GM23338 (cell line): ENCODE measurements at places on chromosomes 12 and 14.
A peak's percentile ranks its signal among the peaks of the same experiment; 100 is the strongest.

DNA sequence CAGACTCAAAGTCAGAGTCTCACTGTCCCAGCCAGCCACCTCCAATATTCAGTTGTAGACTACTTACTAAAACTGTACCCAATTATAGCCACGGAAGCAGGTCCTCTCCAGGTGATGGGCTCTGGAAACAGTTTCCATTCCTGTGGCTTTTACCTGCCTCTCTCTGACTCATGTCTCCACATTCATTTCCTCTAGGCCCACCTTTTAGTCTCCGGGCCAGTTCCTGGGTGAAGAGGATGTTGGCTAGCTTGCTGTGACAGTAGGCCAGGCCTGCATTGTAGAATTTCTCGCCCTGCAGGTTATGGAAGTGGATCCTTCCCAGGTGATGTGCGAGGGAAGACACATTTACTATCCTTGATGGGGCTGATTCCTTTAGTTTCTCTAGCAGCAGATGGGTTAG is 5.6 kb downstream of the RDH11 start:
- no peak overlapping the region for H3K4me3 ChIP-seq
- peaks cover 78% of the 10 kb centered on the region for H3K36me3 ChIP-seq
- no peaks in the 10 kb centered on the region for H3K27me3 ChIP-seq
- peaks cover 8% of the 10 kb centered on the region; the same call in 1 of the 2 replicates for H3K4me1 ChIP-seq
- no peak overlapping the region for H3K27ac ChIP-seq

DNA sequence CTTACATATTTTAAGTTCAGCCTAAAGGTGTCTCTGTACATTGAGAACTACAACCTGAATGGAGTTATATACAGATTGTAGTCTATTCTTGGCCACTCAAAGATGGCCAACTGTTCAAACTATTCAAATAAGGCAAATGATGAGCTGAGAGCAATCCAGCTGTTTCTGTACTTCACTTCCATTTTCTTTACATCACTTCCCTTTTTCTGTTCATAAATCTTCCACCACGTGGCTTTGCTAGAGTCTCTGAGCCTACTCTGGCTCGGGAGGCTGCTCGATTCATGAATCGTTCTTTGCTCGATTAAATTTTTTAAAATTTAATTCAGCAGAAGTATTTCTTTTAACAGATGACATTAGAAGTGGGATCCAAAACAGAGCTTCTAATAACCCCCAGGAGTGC is 879.7 kb downstream of the GALC start:
- no peak overlapping the region for H3K27ac ChIP-seq
- no peaks in the 10 kb centered on the region for H3K36me3 ChIP-seq
- H3K4me3 ChIP-seq = no peak overlapping the region
- H3K4me1 ChIP-seq = peaks cover 21% of the 10 kb centered on the region
- no peaks in the 10 kb centered on the region for H3K27me3 ChIP-seq

GRCh38 chr12:13386323-13387039 is 190.0 kb downstream of the EMP1 start:
- H3K4me3 ChIP-seq = no peak overlapping the region
- H3K4me1 ChIP-seq = 0 out of 2 replicates have a peak, but pooled peaks cover 5% of the 10 kb centered on the region
- no peak for DNase-seq
- H3K27me3 ChIP-seq = no peaks in the 10 kb centered on the region

DNA sequence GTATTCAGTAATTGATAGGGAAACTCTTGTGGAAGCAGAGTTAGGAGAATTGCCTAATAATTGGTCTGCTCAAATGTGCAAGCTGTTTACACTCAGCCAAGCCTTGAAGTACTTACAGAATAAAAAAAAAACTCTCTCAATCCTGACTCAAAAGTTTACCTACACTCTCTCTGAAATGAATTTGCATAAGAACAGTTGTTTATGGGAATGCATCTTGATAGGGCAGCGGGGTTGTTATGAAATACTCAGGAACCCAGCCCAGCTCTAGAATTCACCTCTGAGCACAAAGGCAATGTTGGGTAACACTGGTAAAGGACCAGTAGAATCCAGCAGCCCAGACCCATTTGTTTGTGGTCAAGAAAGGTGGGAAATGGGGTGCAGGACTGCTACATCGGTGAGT is 267.0 kb downstream of the CPNE8 start:
- no peaks in the 10 kb centered on the region for H3K36me3 ChIP-seq
- DNase-seq = no peak
- H3K27ac ChIP-seq = no peak overlapping the region

GRCh38 chr14:25006961-25007795 is 42.8 kb downstream of the STXBP6 start:
- no peaks in the 10 kb centered on the region for H3K27me3 ChIP-seq
- peaks cover 22% of the 10 kb centered on the region for H3K4me1 ChIP-seq
- no peak for DNase-seq

- no peaks in the 10 kb centered on the region for H3K4me1 ChIP-seq
- no peak overlapping the region for H3K27ac ChIP-seq
- H3K36me3 ChIP-seq = 0 out of 2 replicates have a peak, but pooled peaks cover 2% of the 10 kb centered on the region
- no peak overlapping the region for H3K4me3 ChIP-seq
- H3K27me3 ChIP-seq = no peaks in the 10 kb centered on the region
Measured at GRCh38 chr14:96304956-96305355, 48.9 kb downstream of the BDKRB1 start.

DNA sequence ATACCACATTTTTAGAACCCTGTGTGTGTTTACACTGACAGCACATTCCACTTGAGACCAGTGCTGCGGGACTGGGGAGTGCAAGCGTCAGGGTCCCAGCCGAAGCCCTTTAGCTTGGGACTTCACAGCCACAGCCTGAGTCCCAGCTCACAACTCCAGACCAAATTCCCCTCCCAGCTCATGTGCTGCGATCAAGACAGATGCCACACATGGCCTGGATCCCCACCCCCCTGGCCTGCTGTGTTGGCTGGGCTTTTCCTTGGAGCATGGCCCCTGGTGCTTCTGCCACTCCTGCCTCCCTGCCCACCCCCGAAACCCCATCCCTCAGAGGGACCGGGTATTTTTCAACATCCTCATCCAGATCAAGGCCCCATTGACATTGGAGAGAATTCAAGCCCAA is 63.7 kb downstream of the WDR20 start:
- no peaks in the 10 kb centered on the region for H3K4me1 ChIP-seq
- no peak overlapping the region for H3K27ac ChIP-seq
- DNase-seq = no peak
- no peaks in the 10 kb centered on the region for H3K27me3 ChIP-seq
- H3K36me3 ChIP-seq = no peaks in the 10 kb centered on the region; the same call in 1 of the 2 replicates
- no peak overlapping the region for H3K4me3 ChIP-seq

DNA sequence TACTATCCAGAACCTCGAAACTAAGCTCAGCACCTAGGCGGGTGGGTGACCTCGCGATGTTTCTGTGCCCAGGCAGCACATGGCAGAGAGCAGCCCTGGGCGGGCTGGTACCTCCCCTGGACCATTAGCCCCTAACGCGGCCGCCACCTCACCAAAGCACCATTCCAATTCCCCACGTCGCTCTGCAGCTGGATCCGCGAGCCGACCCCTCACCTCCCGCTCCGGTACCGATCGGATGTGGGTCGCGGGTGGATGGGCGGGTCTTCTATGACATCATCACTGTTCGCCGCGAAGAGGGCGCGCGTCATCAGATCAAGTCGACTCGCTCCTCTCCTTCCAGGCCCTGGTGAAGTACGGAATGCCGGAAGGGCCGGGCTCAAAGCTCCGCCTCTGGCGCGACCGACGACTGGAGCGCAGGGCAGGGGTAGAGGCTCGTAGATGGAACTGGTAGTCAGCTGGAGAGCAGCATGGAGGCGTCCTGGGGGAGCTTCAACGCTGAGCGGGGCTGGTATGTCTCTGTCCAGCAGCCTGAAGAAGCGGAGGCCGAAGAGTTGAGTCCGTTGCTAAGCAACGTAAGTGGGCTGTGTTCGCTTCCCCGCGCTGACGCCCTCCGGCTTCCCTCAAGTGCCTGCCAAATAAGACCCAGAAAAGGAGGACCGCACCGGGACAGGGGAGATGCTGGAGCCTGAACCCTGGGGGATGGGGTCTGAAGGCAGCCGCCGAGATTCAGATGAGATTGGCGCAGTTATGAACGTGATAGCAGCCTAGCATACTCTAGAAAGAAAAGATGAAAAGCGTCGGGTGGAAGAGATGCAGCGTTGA is at the start of the genes SLC38A6 and TRMT5:
Gene SLC38A6, plus strand, starts transcription at position 435 of the 822 bp plus-strand sequence. Its CDS starts 33 bp downstream, at position 468.
Gene TRMT5, minus strand, starts transcription at position 269 of the 822 bp plus-strand sequence. Its CDS starts 106 bp downstream, at position 163.
- peaks cover 5% of the 10 kb centered on the region; the same call in 1 of the 2 replicates for H3K4me1 ChIP-seq
- no peaks in the 10 kb centered on the region for H3K27me3 ChIP-seq
- peak within 1 kb of the TSS; percentile 66 for H3K27ac ChIP-seq
- peak; percentile 97 for DNase-seq
- peak within 1 kb of the TSS; percentile 89 for H3K4me3 ChIP-seq

DNA sequence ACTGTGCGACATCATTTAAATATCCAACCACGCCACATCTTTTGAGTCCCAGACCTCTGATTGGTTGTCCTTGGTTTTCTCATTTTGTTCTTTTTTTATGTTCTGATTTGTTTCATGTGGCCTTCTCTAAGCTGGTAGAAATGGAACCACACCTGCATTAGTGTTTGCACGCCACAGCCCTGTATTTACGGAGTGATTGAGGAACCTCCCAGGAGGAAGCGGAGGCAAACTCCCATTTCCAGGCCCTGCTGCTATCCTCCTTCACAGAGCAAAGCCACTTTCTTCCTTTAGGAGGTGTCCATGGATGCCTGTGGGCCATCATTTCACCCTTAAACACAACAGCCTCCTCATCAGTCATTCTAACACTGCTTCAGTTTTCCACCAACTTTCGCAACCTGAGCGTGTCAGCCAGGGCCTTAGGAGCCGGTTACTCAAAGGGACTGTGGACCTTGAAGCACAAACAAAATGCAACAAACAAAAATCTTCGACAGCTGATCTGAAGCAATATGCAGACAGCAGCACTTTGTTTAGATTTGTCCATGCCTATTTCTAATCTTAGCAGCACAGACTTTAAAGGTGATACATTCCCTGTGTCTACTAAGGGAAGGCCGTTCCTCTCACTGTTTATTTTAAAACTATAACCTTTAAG is 1258.1 kb upstream of the TMEM132C start:
- H3K4me3 ChIP-seq = no peak overlapping the region
- no peaks in the 10 kb centered on the region for H3K4me1 ChIP-seq
- no peak for DNase-seq
- no peaks in the 10 kb centered on the region for H3K36me3 ChIP-seq
- no peaks in the 10 kb centered on the region for H3K27me3 ChIP-seq

GRCh38 chr14:63782683-63783389 is 55.0 kb upstream of the SGPP1 start:
- no peak overlapping the region for H3K4me3 ChIP-seq
- H3K27me3 ChIP-seq = no peaks in the 10 kb centered on the region
- H3K36me3 ChIP-seq = no peaks in the 10 kb centered on the region

GRCh38 chr14:101400830-101401229 is 160.5 kb upstream of the DIO3 start:
- H3K27ac ChIP-seq = no peak overlapping the region
- H3K27me3 ChIP-seq = no peaks in the 10 kb centered on the region
- H3K4me3 ChIP-seq = no peak overlapping the region
- no peaks in the 10 kb centered on the region for H3K4me1 ChIP-seq
- H3K36me3 ChIP-seq = no peaks in the 10 kb centered on the region
- no peak for DNase-seq

- H3K27me3 ChIP-seq = peaks cover 97% of the 10 kb centered on the region
- peaks cover 16% of the 10 kb centered on the region; the same call in 1 of the 2 replicates for H3K4me1 ChIP-seq
- H3K36me3 ChIP-seq = no peaks in the 10 kb centered on the region
- H3K4me3 ChIP-seq = peak overlapping the region; percentile 85
- peak; percentile 69 for DNase-seq
Measured at GRCh38 chr14:88323523-88324199, 592 bp upstream of the KCNK10 start.

DNA sequence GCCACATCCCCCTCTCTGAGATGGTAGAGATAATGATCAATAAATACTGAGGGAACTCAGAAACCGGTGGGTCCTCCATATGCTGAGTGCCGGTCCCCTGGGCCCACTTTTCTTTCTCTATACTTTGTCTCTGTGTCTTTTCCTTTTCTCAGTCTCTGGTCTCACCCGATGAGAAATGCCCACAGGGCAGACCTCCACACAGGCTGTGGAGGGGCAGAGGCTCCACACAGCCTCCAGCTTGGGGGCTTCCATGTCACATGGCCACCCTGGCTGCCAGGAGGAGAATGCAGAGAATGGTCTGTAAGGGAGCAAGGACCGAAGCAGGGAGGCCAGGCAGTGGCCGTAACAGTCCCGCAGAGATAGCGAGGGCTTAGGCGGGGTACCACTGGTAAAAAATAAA is 105.9 kb downstream of the NTF3 start:
- H3K4me3 ChIP-seq = no peak overlapping the region
- H3K36me3 ChIP-seq = no peaks in the 10 kb centered on the region; the same call in 1 of the 2 replicates
- H3K27me3 ChIP-seq = no peaks in the 10 kb centered on the region

GRCh38 chr14:54450535-54450934 is 9.4 kb upstream of the CNIH1 start:
- no peaks in the 10 kb centered on the region for H3K27me3 ChIP-seq
- H3K27ac ChIP-seq = no peak overlapping the region
- no peak for DNase-seq
- H3K36me3 ChIP-seq = no peaks in the 10 kb centered on the region

DNA sequence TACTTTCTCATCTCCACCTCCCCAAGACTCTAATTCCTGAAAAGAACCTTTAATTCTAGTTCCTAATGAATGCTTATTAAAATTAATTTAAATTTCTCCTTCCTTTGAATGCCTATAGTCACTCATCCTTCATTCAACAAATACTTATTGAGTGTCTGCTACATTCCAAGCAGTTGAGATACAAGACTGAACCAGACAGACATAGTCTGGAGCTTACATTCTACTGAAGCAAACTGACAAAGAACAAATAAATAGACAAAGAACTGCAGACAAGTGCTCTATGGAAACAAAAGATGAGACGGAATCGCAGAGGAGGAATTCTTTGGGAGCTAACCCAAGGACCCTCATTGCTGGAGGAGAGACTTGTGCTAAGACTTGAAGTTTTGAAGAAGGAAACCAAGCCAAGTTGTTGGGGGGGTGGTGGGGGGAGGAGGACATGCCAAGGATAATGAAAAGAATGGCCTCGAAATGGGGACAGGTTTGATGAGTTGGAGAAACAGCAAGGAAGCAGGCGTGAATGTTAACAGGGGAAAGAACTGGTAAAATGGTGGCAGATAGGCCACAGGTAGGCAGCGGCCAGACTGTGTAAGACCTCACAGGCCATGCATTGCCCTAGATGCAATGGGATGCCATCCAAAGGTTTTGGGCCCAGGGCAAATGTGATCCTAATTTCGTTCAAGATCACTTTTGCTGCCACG is 9.7 kb upstream of the TDG start:
- H3K27me3 ChIP-seq = no peaks in the 10 kb centered on the region
- H3K36me3 ChIP-seq = peaks cover 20% of the 10 kb centered on the region; the same call in 1 of the 2 replicates
- H3K27ac ChIP-seq = peak overlapping the region; percentile 99
- no peak for DNase-seq
- H3K4me1 ChIP-seq = peaks cover 9% of the 10 kb centered on the region

DNA sequence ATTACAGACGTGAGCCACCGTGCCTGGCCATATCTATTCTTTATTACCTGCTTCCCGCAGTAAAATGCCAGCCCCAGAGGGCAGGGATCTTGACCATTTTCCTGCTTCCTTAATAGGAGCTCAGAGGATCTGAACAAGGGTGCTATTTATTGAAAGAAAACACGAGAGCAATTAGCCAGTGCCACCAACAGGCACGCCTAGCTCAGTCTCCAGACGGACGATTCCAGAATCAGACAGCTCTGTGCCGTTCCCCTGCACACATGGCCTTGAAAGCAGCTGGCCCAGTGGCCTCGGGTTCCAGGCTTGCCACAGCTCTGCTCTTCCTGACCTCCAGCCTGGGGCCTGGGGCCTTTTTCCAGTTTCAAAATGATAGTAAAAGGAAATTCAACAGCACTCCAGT is 135.2 kb upstream of the RFLNA start:
- H3K27me3 ChIP-seq = no peaks in the 10 kb centered on the region
- no peaks in the 10 kb centered on the region for H3K36me3 ChIP-seq
- peaks cover 24% of the 10 kb centered on the region for H3K4me1 ChIP-seq
- H3K4me3 ChIP-seq = no peak overlapping the region
- no peak overlapping the region for H3K27ac ChIP-seq
- no peak for DNase-seq

GRCh38 chr12:109959411-109960093 is 36.6 kb downstream of the GIT2 start:
- no peak overlapping the region for H3K27ac ChIP-seq
- H3K4me1 ChIP-seq = no peaks in the 10 kb centered on the region
- DNase-seq = no peak
- H3K36me3 ChIP-seq = no peaks in the 10 kb centered on the region; the same call in 1 of the 2 replicates
- H3K4me3 ChIP-seq = no peak overlapping the region
